ENCODE measurements at places on chromosomes 16 and 17.

DNA sequence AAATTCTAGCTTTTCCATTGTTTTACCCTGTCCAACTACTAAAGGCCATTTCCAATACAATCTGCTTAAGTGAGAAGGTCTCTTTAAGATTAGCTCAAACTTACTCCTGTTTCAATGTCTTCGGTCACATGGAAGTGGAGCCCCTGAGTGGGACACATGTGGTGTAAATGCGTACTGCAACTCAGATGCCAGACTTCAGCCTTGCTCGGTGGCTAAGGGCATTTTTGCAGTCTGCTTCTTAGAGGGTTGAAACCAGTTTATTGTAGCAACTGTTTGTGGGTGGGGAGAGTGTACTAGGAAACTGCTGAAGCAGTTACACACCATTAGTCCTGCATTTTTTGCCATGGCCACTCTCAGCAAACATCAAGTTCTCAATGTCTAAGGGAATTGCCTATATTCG lies 140.6 kb downstream of the PARN start:
- DNase-seq = no peak

- no peak for DNase-seq
Observed at GRCh38 chr17:69757688-69758430, 317.2 kb upstream of the KCNJ16 start.

DNA sequence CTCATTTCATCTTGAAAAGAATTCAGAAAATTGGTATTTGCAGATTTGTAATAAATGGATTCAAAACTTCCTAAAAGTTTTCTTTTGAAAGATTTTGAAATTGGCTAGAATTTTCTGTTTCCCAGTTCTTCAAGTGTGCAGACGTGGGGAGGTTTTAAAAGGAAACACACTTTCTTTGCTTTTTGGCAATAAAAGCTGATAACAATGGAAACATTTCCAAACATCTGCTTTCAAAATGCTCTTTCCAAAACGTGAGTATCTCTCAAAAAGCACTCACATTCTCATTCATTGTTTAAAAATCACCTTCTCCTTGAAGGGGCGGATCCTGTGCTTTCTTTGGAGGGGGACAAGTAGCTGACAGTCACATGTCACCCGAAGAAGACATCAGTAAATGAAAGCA lies 8.6 kb upstream of the GSG1L start:
- no peak for DNase-seq

DNA sequence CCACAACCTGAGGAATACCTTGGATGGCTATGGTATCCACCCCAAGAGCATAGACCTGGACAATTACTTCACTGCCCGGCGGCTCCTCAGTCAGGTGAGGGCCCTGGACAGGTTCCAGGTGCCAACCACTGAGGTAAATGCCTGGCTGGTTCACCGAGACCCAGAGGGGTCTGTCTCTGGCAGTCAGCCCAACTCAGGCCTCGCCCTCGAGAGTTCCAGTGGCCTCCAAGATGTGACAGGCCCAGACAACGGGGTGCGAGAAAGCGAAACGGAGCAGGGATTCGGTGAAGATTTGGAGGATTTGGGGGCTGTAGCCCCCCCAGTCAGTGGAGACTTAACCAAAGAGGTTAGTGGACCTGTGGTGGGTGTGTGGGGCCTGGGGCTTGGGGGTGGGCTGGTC lies 3.1 kb downstream of the NFE2L1 start:
- no peak for DNase-seq

DNA sequence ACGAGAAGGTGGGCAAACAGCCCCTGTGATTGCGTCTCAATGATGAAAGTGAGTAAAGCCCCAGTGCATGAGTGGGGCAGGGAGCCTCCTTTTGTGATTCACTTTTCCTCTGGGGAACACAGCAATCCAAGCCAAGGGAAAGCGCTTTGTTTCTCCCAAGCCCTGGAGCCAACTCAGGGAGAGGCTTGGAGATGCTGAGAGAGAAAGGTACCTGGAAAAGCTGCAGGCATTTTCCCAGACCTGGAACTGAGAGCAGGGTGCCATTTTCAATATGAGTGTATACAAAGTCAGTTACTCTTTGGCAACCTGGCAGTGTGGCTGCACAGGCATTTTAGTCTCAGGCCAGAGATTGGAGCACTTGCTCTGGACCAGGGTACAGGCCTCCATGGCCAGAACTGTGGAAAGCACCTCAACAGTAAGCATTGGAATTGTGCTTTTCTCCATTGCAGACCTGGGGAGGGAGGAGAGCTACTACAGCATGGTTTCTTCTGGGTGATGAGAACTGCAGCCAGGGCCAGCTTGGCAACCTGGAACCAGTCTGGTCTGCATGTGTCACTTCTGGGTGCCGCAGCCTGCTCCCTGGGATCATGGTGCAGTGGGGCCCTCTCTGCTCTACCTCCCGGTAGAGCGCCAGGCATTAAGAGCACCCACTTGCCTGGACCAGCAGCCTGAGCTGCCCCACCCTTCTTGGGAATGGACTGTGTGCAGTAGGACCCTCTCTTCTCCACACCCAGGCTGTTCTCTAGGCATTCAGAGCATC lies 89.0 kb upstream of the CDH5 start:
- DNase-seq = no peak

DNA sequence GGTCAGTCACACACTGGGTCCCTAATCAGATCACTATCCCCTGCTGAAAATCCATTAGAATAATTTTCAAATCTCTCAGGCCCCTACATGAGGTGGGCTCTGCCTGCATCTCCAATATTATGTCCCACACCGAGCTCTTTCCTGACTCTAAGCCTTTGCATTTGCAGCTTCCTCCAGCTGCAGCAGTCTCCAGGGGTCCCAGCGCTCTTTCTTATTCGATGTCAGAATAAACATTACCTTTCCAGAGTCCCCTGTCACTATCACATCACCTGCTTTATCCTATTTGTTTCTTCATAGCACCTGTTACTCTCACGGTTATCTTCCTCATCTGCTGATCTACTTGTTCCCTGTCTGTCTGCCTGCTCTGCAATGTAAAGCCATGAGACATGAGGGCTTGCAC lies 57.3 kb upstream of the MON1B start:
- DNase-seq = no peak

GRCh38 chr17:20010099-20010863 lies 1.1 kb downstream of the SPECC1 start:
- DNase-seq = peak; percentile 22

Data from AML-193 (cell line).